ENCODE measurements at places on chromosomes 5 and 9. TPM values are rescaled to one million over a fixed set of nuclear protein-coding genes. Genes with fewer than 3 reads are reported as not detected.
A peak's percentile ranks its signal among the peaks of the same experiment; 100 is the strongest.

DNA sequence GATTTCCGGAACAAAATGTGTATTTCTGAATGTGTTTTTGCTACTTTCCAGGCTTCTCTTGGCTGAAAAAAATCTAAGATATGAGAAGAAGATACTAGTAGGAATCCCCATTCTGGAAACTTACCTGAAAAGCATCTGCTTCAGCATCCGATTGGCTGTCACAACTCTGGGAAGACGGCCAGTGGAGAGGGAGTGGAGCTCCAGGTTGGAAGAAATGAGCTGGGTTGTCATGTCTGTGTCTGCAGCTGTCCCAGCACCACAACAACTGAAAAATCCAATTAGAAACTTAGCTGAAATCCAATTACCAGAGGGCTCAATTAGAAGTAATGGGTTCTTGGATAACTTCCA is 3.0 kb downstream of the PSMB7 start:
- no peak for DNase-seq

- no peak for DNase-seq
These were observed 134.9 kb downstream of the PRDM6 start for GRCh38 chr5:123223921-123224320.

DNA sequence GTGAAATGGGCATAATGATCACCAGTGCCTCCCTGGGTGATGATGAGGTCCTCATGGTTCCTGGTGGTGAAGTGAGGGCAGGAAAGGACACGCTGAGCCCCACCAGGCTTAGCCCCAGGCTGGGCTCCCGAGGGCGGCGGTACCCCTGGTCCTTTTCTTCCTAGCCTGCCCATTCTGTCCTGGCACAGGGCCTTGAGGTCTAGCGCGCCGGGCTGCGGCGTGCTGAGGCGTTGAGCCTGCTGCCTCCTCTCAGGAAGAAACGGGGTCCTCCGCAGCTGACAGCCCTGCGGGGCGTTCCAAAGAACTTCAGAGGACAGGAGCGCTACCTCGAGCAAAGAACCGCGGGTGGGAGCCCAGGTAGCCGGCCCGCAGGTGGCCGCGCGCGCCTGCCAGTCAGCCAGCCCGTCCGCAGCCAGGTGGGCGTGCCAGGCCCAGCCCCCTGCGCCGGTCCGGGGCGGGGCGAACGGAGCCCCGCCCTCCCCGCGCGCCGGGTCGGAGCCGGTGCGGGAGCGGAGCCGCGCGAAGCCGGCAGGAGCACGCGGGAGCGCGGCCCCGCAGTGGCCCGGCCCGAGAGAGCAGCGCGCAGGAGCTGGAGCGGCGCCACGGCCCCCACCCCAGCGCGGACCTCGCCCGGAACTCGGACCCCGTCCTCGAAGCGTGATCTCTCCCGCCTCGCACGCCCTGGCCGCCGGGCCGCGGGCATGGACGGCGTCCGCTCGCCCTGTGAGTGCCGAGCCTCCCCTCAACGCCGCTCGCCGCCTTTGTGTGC is at the start of gene WNK2:
TSS of gene WNK2 (plus strand) at position 477 of the 769 bp plus-strand sequence. CDS start 791 bp downstream, outside the sequence.
- DNase-seq: peak; percentile 22

GRCh38 chr5:93296338-93296737 is 284.7 kb downstream of the NR2F1-AS1 start:
- DNase-seq: no peak

- DNase-seq: no peak
These were observed 538 bp downstream of the PRRT1B start for GRCh38 chr9:131545786-131546335.

DNA sequence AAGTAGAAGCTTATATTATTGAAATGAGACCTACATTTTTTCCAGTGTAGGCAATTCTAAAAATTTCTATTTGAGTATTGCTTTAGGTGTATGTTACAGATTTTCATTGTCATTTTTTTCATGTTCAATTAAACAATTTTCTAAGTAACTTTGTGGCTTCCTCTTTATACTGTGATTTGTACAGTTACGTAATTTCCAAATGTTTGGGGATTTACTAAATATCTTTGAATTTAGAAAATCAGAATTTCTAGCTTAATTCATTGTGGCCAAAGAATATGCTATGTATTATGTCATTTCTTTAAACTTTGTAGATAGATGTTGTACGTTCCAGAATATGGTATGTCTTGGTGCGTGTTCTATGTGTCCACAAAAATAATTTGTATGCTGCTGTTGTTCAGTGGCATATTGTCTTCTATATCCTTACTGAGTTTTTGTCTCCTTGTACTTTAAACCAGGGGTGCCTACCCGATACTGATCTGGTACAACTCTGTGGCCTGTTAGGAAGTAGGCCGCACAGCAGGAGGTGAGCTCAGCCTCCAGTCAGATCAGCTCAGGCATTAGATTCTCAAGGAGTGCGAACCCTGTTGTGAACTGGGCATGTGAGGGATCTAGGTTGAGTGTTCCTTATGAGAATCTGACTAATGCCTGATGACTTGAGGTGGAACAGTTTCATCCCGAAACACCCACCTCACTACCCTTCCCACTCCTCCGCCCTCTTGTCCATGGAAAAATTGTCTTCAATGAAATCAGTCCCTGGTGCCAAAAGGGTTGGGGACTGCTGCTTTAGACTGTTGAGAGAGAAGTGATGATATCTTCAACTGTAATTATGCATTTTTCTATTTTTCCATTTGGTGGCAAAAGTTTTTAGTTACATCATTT is 63.5 kb downstream of the UBE2R2 start:
- no peak for DNase-seq

DNA sequence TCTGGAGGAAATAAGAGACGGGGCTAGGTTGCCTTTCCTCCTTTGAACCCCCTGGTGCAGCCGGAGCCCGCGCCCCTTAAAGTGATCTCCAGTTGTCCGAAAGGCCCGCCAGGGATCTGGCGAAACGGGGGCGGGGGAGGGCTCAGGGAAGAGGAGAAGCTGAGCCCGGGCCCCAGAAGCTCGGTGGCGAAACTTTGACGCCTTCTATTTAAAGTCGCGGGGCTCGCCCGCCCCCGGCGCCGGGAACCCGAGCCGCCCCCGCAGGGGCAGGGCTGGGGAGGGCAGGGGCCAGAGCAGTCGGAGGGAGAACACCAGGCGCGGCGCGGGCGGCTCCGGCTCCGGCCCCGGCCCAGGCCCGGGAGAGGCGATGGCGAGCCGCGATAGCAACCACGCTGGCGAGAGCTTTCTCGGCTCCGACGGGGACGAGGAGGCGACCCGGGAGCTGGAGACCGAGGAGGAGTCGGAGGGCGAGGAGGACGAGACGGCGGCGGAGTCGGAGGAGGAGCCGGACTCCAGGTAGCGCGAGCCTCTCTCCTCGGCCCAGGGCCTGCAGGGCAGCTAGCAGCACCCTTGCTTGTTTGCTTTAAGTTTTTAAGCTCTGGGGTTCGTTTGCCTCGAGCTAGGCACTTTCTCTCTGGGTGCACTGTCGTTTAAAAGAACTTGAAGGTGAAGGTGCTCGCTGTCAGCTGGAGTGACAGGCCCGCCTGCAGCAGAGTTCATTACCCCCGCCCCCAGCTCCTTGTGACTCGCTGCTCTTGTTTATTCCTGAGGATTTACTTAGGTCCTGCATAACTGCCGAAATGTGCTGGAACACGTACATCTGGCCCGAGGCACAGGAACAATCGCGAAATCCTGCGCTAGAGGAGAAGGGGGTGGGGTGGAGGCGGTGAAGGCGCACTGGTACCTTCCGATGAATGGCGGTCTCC is at the start of gene CMYA5:
TSS of gene CMYA5 (plus strand) at position 296 of the 926 bp plus-strand sequence. CDS start at position 368, 72 bp downstream.
- DNase-seq: no peak

DNA sequence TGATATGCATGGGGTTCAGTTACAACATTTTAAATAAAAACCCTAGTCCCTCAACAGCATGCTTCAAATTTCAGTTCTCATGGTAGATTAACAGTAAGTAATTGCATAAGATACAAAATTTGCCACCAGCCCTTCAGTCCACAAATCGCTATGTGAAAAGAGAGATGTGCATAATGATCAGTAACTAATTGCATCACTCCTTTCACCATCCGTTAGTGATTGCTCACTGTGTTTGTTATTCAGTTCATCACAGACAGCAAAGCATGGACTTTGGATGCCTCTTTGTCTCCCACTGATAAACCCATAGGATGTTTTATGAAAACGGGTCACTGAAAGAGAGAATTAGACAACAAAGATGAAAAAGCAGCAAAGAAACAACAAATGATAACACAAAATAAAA is 103.2 kb downstream of the MCTP1 start:
- DNase-seq: no peak

DNA sequence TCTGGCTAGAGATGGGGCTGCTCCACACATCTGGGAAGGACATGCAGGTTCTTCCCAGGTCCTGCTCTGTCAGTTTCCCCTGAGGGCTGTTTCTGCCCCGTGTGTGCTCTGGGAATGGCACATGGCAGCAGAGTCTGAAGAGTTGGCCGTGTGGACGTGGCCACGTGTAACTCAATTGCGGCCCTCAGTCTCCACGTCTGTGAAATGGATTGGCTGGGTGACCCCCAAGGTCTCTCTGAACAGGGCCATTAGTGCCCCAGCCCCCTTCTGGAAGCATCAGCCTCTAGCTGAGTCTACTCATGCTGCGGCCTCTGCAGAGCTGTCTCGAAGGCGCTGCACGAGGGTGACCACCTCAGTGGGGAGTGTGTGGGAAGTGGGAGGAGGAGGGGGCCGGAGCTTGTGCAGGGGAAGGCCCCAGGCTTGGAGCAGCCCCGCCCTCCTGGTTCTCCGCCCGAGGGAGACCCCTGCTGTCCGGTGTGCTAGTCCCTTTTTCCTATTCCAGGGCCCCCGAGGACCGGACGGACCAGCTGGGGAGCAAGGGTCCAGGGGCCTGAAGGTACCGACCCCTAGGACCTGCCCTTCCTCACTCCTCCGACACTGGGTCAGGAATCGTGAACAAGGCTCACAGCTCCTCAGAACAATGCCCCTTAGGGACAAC is 58.9 kb upstream of the ORM1 start:
- DNase-seq: no peak

DNA sequence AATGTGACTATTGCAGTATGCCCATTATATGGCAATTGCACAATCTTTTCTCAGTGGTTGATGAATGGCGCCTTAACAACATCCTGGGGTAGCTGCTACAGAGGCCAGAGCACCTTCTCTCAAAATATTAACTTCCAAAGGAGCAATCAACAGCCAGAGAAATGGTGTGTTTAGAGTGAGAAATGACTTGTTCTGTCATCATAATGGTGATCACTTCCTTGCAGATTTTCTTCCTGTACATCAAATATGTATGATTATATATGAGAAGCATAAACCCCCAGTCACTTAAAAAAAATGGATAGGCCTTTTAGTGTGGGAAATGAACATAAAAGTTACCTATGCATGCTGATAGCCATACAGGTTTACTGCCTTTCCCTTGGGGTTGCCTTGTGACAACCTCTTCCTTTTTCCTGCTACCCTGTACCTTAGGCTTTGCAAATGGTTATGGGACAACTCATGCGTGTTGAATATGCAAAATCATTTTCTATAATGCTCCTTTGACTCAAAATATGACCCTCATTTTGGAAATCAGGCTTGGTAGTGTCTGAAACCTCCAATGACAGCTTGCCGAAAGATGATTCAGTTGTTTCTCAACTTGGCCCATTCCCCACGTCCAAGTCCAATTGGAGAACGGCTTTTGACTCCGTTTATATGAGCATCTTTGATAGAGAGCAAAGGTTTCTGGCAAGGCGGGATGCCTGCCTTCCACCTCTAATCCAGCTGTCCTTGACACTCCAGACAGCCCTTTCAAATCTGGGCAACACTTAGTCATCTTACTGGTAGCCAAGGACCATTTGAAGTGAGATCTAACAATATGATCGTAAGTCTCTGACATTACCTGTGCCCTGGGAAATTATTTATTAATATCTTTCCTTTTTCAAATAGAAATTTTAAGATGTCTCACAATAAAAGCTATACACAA is 69.3 kb downstream of the SLC1A1 start:
- no peak for DNase-seq

DNA sequence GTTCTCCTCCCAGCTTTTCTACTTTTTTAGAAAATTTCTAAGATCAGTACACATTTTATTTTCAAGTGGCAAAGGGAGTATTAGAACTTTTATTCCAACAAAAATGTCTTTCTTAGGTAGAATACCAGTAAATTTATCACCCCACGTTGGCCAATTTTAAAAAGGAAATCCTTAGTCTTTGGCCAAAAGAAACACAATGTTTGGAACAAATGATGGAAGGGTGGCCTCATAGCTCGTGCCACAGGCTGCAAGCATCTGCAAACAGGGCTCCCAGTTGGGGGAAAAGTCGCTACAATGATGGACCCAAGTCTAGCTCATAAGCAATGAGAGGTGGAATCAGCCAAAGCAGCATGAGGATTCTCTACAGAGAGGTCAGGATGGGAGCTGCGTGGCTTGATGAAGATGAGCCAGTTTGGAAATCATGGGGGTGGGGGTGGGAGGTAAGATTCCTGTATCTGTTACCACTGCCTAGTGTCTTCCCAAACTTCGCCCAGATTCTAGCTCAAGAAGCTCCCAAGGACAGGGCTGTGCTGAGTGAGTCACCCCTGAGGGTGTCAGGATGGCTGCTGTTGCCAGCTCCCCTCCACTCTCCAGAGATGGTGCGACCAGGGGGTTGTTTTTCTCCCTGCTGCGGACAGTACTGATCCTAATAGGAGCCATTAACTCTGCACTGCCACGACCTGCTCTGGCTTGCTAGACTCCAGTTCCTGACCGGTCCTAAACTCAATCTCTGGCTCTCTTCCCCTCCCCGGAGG is 75.6 kb downstream of the DCP2 start:
- peak; percentile 61 for DNase-seq

DNA sequence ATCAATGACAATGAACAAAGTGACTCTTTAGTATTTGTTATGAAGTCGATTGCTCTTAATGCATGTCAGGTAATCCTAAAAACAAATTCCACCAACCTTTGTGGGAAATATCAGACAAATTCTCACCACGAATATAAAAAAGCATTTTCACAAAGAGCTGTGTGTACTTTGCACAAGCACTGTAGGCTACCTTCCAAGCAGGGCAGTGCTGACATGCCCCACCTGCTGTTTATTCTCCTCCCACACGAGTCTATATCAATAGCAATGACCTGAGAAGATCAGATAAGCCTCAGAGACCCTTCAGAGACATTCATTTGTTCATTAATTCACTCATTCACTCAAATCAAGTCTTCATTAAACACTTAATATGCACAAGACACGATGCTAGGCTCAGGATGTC is 469.1 kb downstream of the ZSWIM6 start:
- no peak for DNase-seq

GRCh38 chr5:175693741-175694140 is 35.9 kb downstream of the HRH2 start:
- DNase-seq: no peak

GRCh38 chr5:180103487-180104167 is 32.1 kb upstream of the RNF130 start:
- no peak for DNase-seq

GRCh38 chr5:55750499-55750898 is 12.6 kb downstream of the DDX4 start:
- no peak for DNase-seq

DNA sequence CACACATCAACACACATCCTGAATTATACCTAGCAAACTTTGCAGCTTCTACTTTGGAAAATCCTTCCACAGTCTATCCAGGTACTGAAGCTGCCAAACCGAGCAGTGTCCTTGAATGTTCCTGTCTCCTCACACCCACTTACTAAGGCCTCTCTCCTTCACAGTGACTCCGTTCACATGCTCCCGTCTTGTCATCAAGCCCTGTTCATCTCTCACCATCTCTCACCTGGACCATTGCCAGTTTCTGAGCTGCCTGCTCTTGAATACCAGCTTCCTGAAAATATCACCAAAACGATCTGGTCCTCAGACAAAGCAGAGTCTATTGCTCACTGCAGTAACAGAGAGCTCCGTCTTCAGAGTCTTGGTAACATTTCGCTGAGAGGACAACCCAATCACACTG is 57.4 kb downstream of the GCNT1 start:
- DNase-seq: no peak

FAM221B gene
- not detected for total RNA-seq

Data from adrenal gland (tissue), 19 donors.